ENCODE measurements at places on chromosomes 16 and 17.

DNA sequence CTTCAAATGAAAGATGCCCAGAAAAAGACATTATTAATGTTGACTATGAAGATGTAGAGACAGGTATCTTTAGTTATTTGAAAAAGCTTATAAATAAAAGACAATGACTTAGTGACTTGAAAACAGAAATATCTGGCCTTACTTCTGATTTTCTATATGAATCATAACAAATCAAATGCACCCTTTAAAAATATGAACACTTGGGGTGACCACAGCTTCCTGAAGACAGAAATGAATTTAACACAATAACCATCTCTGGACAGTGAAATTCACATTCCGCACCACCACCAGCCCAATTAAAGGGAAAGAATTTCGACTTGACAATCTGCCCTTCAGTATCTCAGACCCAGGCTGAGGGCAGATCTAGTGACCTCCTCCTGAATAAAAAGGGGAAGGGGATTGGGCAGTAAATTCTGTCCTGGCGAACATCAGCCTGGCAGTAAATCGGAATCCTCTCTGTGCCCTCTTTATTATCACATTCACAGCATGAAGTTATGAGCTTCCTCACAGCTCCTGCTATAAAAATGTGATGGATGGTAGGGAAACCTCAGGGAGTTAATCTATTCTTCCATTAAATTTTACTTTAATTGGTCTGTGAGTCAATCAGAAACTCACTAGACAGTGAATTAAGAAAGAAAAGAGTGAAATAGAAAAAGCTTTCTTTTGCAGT, 131.5 kb downstream of the SNX11 start:
- DNase-seq: no peak

- no peak for DNase-seq
These were observed 484 bp upstream of the NUDT7 start for GRCh38 chr16:77721752-77722308.

DNA sequence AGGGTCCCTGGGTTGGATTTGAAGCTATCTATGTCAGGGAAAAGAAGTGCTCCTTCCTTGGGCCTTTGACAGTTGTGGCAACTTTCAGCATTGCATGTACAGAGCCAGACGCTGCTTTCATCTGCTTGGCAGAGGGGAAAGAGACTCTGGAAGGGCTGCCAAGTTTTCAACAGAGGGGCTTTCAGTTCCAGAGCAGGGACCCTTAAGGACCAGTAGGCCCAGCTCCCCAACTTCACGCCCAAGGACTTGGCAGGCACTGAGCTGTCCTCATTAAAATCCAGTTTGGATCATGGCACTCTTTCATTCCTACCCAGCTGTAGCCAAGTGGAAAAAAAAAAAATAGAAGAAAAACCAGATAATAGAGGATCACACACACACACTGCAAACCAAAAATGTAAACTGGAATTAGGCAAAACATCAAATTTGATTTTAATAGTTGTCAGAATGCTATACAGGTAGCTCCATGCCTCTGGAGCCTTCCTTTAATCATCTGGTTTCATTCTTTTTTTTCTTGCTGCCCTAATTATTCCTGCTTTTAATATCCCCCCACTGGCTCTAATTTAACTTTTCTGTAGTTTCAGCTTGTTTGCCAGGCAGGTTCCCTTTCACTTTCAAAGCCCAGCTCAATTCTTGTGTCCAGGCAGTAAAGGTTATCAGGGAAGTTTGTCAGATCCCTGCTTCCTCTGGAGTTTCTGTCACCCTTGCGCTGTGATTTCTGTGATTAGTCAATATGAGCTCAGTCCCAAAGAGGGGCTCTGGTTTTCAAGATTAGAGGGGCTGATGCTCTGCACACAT, 702.6 kb upstream of the CDH8 start:
- DNase-seq: no peak

DNA sequence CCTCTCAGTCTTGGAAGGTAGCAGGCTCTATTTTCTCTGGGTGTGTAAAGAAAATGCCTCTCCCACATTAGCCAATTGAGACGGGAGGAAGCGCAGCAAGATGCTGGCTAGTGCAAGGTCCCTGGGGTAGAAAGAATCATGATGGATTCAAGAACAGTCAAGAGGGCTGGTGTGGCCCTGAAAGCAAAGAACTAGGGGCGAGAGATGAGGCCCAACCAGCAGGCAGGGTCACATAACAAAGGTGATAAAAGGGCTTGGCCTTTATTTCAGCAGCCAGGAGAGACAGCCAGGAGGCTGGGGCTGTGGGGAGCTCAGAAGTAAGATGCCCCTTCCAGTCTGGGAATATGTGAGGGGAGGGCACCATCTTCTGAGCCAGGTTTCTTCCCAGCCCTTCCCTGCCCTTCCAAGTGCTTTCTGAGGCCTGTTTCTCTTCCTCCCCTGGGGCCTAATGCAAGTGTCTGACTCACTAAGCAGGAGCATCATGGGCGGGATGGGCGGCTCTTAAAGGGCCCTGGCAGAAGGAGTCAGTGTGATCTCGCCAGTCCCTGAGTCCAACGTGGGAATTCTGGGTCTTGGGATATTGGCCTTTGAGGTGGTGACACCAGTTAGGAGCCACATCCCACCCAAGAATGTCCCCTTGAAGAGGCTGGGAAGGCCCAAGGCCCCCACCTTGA, 3.9 kb upstream of the NLRC5 start:
- DNase-seq: no peak

DNA sequence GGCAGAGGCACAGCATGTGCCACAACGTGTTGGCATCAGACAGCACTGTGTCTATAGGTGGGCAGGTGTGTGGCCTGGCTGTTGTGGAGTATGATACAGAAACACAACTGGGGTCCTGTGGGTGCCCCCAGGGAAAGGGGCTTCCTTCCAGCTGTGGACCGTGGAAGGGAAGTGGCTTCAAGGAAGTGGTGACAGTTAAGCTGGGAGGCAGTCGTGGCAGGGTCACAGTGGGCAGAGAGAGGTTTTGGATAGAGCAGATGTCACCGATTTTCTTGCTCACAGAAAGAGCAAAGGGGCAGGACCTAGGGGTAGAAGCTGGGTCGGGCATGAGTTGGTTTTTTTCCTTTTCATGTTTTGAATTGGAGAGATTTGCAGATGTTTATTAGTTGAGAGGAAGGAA, 11.2 kb upstream of the ORAI3 start:
- DNase-seq: no peak

DNA sequence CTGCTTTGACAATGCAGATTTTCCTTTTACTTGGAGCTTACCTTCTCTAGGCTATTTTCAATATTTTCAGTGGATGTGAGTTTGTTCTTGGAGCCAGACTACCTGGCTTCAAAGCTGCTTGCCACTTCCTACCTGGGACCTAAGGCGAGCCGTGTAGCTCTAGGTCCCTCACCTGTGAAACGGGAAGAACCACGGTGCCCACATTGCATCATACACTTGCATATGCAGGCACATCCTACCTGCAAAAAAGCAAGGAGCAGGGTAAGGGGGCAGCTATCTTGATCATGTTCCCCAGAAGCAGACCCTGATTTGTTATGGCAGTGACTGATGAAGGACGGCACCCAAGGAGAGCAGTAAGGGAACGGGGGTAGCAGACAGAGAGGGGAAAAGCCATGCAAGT, 27.0 kb upstream of the MPRIP start:
- no peak for DNase-seq

GRCh38 chr16:7998789-7999453, 591.4 kb downstream of the TMEM114 start:
- DNase-seq: no peak

DNA sequence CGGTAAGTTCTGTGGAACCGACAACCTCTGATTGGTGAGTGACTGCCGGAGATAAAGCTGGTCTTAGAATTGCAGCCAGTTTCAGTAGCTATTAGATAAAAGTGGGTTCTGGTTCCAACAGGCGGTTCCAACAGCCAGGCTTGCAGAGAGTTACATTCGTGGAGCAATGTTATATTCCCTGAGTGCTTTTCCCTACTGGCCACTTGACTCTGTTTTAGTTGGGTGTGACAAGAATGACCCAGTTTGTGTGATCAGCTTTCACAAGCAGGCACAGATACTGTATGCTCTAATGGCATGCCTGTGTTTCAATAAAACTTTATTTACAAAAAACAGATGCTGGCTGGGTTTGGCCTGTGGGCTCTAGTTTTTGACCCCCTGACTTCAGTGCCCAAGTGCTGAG, 196.6 kb downstream of the SNX29 start:
- DNase-seq: no peak

DNA sequence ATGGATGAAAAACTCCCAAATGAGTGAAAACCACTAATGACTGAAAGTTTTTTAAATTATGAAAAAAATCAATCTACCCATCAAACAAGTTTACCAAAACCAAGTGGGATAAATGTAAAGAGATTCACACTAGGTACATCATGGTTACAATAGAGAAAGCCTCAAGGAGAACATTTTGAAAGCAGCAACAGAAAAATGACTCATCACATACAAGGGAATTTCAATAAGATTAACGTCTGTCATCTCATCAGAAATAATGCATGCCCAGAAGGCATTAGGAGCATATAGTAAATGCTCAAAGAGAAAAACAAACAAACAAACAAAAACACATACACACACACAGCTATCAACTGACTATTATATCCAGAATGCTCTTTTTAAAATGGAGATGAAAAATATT, 261.8 kb upstream of the KIF2B start:
- no peak for DNase-seq

GRCh38 chr16:90072442-90073105, 4.6 kb downstream of the PRDM7 start:
- DNase-seq: no peak

DNA sequence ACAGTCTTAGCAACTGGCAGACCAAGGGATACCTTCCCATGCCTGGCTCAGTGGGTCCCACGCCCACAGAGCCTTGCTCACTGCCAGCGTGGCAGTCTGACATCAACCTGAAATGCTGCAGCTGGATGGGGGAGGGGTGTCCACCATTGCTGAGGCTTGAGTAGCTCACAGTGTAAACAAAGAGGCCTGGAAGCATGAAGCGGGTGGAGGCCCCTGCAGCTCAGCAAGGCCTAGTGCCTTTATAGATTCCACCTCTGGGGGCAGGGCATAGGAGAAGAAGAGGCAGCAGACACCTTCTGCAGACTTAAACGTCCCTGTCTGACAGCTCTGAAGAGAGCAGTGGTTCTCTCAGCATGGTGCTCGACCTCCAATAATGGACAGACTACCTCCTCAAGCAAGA, 263.2 kb downstream of the KIF2B start:
- no peak for DNase-seq

- no peak for DNase-seq
These were observed 183.6 kb downstream of the MAP2K6 start for GRCh38 chr17:69597898-69598692.

DNA sequence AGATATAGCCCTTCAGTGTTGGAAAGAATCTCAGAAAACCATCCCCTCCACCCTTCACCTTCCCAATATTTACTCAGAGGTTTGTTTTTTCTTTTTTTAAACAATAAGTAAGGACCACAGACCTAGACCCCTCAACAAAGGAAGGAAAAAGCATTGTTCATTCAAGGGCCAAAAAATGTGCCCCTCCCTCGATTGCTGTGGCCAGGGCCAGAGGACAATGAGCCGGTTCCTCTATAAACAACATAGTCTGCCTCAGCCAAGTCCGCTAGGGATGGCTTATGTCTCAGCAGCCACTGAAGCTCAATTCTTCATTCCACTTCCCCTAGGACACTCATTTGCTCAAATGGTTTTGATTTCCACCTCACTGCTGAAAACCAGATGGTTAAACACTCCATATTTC, 24.0 kb downstream of the TRIM16 start:
- DNase-seq: no peak

GRCh38 chr17:47961406-47961805, 3.7 kb upstream of the PRR15L start:
- no peak for DNase-seq

All from NK-92 treated with Interleukin-12 subunit alpha and Interleukin-12 subunit beta, amount 100 ng/mL, for 24 hours (cell line).